Activated CD4-positive, alpha-beta T cell treated with anti-CD3 and anti-CD28 coated beads for 1 hour (primary cell): ENCODE measurements at places on chromosomes 1 and 21.

GRCh38 chr1:79478160-79478559, 471.6 kb upstream of the ADGRL4 start:
- DNase-seq = no peak

DNA sequence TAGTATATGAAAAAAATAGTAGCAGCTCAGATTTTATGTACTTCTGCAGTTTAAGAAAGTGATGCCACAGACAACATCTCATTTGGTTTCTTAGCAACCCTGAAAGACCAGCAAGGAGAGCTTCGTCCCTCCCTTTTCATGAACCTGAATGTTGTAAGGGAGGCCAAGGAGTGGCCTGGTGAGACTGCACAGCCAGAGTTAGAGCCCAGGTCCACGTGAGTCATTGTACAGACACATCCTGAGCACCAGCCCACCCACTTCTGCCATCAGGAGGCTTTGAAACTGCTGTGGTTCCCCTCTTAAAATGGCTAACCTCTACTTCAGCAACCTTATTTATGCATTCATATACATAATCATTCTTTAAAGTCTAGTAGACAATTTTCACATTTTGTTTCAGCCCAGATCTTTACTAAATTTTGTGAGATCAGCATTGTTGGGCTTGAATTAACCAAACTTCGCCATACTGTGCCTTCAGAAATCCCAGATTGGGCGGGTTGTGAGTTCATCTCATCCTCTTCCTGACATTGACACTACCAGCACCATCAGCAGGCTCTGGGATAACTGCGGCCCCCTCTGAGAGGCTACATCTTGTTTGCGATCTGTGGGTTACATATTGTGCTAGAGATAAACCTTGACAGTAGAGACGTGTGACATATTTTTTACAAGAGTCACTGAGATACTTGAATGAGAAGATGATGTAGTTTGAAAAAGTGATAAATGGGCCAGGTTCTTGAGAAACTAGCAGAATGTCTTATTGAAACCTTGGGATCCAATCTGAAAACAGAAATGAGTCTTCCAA, 106.7 kb downstream of the CAMTA1 start:
- no peak for DNase-seq

DNA sequence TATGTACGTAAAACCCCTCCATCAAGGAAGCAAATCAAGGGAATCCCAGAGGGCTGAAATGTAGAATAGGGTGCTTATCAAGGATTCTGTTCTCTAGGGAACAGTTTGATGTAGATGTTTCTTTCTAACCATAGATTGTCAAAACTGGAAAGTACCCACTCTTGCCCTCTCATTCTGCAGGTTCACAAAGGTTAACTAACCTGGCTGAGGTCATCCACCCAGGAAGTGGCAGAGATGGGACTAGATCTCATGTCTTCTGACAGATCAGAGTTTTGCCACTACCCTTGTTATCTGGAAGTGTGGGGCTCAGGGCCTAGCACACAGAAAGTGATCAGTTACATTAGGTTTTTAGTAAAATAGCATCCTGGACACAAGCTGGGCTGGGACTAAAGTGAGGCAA, 47.4 kb downstream of the GFI1 start:
- no peak for DNase-seq

DNA sequence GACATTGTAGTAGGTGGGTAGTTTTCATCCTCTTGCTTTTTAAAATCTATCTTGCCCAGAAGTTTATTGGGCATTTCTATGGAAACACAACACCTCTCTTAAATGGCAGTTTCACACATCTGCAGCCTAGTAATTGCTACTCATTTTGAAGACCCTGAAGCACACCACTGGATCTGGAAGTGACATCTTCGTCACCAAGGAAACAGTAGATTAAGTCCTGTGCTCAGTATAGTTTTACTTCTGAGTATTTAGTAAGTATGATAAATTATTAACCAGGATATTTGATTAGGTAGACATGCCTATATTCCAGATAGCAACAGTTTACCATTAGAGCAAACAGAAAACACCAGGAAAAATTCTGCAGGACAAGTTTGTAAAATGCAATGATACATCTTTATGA, 48.7 kb downstream of the UCK2 start:
- no peak for DNase-seq

GRCh38 chr1:110864287-110864686, 8.7 kb upstream of the CD53 start:
- no peak for DNase-seq

DNA sequence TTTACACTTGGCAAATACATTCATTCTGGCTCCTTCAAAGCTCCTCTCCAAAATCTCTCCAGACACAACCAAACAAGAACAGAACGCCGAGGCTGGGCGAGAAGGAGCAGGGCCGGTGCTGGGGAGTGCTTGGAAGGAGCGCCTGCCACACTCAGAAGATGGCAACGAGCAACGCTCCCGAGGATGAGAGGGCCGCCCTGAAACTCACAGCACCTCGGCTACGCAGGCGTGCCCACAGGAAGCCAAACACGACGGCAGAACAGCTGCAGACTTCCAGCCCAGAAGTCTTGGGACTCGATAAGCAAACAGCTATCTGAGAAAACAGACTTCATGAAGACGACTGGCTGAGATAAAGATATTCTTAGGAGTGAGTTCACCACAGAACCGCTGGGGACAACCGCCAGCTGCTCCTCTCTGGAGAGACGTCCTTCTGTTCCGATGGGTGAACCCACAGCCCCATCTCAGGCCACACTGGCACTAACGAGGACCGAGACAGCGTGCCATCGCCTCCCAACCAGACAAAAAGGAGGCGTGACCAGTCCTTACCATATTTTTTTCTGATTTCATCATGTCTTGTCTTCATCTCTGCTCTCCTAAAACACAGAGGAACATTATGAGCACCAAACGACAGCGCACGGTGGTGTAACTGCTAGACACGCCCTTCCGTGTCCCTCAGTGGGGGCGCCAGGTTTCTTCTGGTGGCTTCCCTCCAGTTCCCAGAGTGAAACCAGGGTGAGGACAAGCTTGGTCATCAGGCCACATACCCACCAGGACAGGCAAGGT, 18.6 kb downstream of the PTTG1IP start:
- no peak for DNase-seq

- DNase-seq = no peak
These were observed 133.7 kb downstream of the COQ8A start for GRCh38 chr1:227073786-227074185.

- DNase-seq = no peak
These were observed 357.1 kb downstream of the OMA1 start for GRCh38 chr1:58189453-58189852.

GRCh38 chr1:32127409-32128198, 19.7 kb downstream of the KPNA6 start:
- no peak for DNase-seq

DNA sequence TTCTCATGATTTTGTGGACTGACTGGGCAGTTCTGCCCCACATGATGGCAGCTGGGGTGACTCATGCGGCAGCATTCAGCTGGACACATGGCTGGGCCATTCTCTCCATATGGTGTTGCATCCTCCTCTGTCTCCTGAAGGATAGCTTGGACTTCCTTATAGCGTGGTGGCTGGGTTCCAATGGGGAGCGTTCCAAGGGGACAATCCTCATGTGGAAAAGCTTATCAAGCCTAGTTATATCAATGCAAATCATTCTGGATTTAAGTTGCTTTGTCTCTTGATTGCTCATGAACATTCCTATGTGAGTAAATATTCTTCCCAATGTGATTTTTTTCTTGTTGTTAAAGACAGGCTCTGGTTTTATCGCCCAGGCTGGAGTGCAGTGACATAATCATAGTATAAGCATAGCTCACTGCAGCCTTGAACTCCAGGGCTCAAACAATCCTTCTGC, 13.2 kb upstream of the SLC2A1 start:
- DNase-seq = no peak

- no peak for DNase-seq
These were observed 1.0 kb downstream of the ZBTB17 start for GRCh38 chr1:15974855-15975254.
